HFFc6 (cell line): ENCODE measurements at places on chromosomes 3 and 15. TPM values are rescaled to one million over a fixed set of nuclear protein-coding genes. Genes with fewer than 3 reads are reported as not detected.

DNA sequence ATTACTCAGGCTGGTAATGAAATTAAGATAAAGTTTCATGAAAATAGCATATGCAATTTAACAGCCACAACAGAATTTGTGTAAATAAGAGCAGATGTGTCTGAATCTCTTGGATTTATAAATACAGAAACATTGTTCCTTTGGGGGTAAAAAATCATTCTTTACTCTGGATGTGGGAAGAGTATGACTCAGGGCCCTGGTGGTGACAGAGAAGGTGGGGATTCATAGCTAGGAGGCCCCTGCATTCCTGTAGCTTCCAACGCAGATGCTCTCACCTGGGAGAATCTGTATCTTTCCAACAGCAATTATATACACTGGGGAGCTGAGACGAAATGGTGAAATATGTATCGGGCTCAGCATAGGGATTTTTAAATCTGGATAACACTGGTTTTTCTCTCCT, 167.6 kb upstream of the CADPS start:
- H3K36me3 ChIP-seq, result no peaks in the 10 kb centered on the region
- H3K27ac ChIP-seq, result no peak overlapping the region
- no peak overlapping the region for H3K4me3 ChIP-seq
- no peaks in the 10 kb centered on the region; the same call in none of the 2 replicates for H3K27me3 ChIP-seq
- H3K4me1 ChIP-seq, result no peaks in the 10 kb centered on the region

DNA sequence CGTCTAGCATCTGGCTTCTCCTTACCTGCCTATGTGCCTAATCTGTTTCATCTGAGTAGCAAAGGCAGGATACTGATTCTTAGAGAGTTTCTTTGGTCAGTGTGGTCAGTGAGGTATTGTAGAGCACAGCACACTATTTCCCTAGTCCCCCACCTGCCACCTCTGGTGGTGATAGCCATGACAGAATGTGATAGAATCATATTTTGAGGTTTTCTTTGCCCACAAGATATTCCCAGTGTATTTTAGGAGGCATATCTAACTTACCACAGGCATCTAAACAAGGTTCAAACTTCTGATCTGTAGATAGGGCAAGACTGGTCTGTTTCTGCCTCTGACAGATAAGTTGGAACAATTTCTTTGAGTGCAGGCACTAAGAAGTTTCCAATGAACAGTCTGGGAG, 188.0 kb downstream of the SOX2 start:
- H3K4me1 ChIP-seq, result no peaks in the 10 kb centered on the region
- H3K36me3 ChIP-seq, result no peaks in the 10 kb centered on the region; the same call in 1 of the 2 replicates
- H3K27ac ChIP-seq, result no peak overlapping the region
- H3K4me3 ChIP-seq, result no peak overlapping the region

- peak overlapping the region; percentile 2; the same call in 1 of the 2 replicates for H3K27ac ChIP-seq
- H3K36me3 ChIP-seq, result peaks cover 17% of the 10 kb centered on the region
- no peaks in the 10 kb centered on the region for H3K27me3 ChIP-seq
- H3K4me1 ChIP-seq, result peaks cover 26% of the 10 kb centered on the region
These were observed 47.5 kb downstream of the ARMC8 start for GRCh38 chr3:138234401-138235179.

TAGLN3 gene
- 0.39 to 0.43 TPM in 2 of 3 replicates, not detected in the other for total RNA-seq

CPLX3 gene
- total RNA-seq, result not detected in 3 replicates

DNA sequence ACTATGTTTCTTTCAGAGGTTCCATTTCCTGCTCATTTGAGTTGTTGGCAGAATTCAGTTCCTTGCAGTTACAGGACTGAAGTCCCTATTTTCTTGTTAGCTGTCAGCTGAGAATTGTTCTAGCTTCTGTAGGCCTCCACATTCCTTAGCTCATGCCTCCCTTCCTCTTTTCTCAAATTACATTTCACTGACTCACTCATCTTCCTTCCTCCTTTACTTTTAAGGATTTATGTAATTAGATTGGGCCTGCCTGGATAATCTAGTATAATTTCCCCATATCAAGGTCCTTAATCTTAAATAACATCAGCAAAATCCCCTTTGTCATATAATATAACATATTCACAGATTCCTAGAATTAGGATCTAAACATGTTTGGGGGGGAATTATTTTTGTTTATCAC, 40.6 kb upstream of the RBMS3 start:
- H3K27ac ChIP-seq, result peak overlapping the region; percentile 4
- no peak overlapping the region for H3K4me3 ChIP-seq
- H3K4me1 ChIP-seq, result peaks cover 32% of the 10 kb centered on the region
- peaks cover 7% of the 10 kb centered on the region; the same call in 1 of the 2 replicates for H3K36me3 ChIP-seq
- H3K27me3 ChIP-seq, result no peaks in the 10 kb centered on the region
- peak; percentile 35 for DNase-seq
